NB4 (cell line): ENCODE measurements at places on chromosomes 1 and 21.

DNA sequence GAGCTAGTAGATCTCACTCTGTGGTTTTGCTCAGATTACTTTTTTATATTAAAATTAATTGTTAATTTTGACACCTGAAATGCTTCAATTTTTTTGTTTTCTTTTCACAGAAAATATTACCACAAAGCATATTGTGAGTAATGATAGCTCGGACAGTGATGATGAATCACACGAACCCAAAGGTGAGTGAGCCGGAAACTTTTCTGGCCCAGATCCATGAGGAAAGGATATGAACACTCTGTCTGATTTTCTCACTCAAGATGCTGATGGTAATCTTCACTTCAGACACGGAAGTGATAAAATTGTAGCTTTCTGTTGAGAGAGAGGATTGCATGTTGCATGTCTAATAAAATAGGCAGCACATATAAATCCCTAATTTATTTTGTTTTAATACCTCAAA lies 121.8 kb downstream of the PLA2G4A start:
- DNase-seq, result no peak

- DNase-seq, result no peak
Measured at GRCh38 chr21:42160765-42161164, 58.2 kb upstream of the ABCG1 start.

GRCh38 chr1:53957194-53957818 lies 11.2 kb downstream of the LRRC42 start:
- DNase-seq, result no peak

- DNase-seq, result no peak
Measured at GRCh38 chr1:110787328-110788071, 85.4 kb upstream of the CD53 start.

- DNase-seq, result no peak
Measured at GRCh38 chr1:50111503-50111902, 2.8 kb downstream of the ELAVL4 start.

DNA sequence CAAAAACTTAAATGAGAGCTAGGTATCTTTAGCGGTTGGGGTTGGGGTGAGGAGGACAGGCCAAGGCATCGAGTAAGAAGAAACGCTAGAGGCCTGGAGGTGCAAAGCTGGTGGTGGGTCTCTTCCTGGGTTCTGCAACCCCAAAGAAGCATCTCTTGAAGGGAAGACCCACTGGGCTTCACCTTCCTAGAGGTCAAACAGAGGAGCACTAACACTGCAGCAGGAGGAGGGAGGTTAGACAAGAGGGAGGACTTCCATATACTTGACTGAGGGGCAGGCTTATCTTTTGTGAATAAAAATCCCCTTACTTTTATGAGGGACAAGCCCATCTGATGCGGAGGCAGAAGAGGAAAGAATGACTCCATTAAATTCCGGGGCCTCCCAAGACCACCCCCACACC lies 2.5 kb downstream of the MEX3A start:
- no peak for DNase-seq
